ENCODE measurements at places on chromosomes 3 and 15. TPM values are rescaled to one million over a fixed set of nuclear protein-coding genes. Genes with fewer than 3 reads are reported as not detected.

Gene SRGAP3
- total RNA-seq, result 130 TPM

Gene AZI2
- 97.4 TPM for total RNA-seq

Gene ANKRD34C
- total RNA-seq, result 2.4 TPM

Gene EFCC1
- 1.6 TPM for total RNA-seq

Gene RARB
- 11.6 TPM for total RNA-seq

Gene FBXW12
- total RNA-seq, result 1.2 TPM

Gene KNG1
- not detected for total RNA-seq

Gene CCR9
- not detected for total RNA-seq

Gene SHF
- total RNA-seq, result 82.7 TPM

Gene HIGD2B
- not detected for total RNA-seq

Gene SCAANT1
- not detected for total RNA-seq

Gene SMAD6
- total RNA-seq, result 10.8 TPM

Gene MORF4L1
- 339 TPM for total RNA-seq
